Small intestine (tissue), 16 donors: ENCODE measurements at places on chromosomes 11 and 22. TPM values are rescaled to one million over a fixed set of nuclear protein-coding genes. Genes with fewer than 3 reads are reported as not detected.

DNA sequence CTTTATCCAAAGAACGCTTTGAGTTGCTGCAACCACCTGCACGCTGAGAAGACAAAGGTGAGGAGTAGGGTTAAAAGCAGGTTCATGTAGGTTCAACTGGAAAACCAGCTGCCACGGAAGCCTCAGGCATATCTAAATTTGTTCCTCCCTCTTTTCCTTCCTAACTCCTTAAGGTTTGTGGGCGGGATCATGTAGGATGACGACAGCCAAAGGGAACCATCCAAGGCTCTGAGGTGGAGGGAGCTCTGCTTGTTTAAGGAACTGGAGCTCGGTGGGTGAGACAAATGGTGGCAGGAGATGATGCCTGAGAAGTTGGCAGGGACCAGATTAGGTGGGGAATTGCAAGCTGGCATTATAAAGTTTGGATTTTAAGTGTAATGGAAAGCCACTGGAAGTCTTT is 60.3 kb downstream of the SPON1 start:
- H3K36me3 ChIP-seq, result peaks cover 2% of the 10 kb centered on the region
- peaks cover 4% of the 10 kb centered on the region for H3K4me1 ChIP-seq
- H3K27me3 ChIP-seq, result no peaks in the 10 kb centered on the region
- DNase-seq, result no peak
- no peak overlapping the region for H3K27ac ChIP-seq
- no peak overlapping the region for H3K4me3 ChIP-seq

- no peak overlapping the region for H3K27ac ChIP-seq
- DNase-seq, result no peak
- no peak overlapping the region for H3K4me3 ChIP-seq
- no peaks in the 10 kb centered on the region for H3K4me1 ChIP-seq
Observed at GRCh38 chr11:69434471-69434931, 47.0 kb upstream of the LINC01488 start.

Gene OR5AR1
- polyA plus RNA-seq, result not detected

DNA sequence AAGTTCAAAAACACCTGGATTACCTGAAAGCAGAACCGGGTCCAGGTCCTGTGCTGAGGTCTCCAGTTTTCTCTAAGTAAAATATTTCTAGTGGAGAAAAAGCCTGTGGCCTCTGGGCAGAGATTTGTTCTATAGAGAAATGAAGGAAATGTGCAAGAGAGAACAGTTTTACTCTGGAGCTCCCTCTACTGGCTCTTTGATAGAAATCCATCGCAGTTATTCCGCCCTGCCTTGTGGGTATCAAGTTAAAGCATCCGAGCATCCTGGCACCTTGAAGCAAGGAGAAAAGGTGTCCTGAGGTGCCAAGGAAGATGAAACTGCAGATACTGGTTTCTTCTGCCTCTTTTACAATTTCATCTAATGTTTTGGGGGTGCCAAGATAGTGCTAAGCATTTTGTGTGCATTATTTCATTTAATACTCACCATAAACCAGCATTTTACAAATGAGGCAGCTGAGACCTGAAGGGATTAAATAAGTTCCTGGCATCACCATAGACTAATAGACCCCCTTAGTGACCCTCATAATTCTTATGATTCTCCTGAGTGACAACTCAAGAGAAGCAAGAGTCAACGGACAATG is 113.1 kb upstream of the HSD17B12 start:
- H3K27ac ChIP-seq, result no peak overlapping the region
- no peaks in the 10 kb centered on the region for H3K36me3 ChIP-seq
- no peak overlapping the region for H3K4me3 ChIP-seq
- H3K27me3 ChIP-seq, result peaks cover 18% of the 10 kb centered on the region

GRCh38 chr11:45094958-45095690 is 51.3 kb upstream of the PRDM11 start:
- H3K27ac ChIP-seq, result no peak overlapping the region
- H3K27me3 ChIP-seq, result no peaks in the 10 kb centered on the region
- H3K4me3 ChIP-seq, result no peak overlapping the region
- no peaks in the 10 kb centered on the region for H3K36me3 ChIP-seq
- no peak for DNase-seq

- H3K4me1 ChIP-seq, result no peaks in the 10 kb centered on the region
- DNase-seq, result peak; percentile 49
- no peaks in the 10 kb centered on the region for H3K36me3 ChIP-seq
Observed at GRCh38 chr11:37946155-37946766, 1348.2 kb upstream of the RAG2 start.

Gene SHANK3
- polyA plus RNA-seq, result 10.0 TPM

- no peak overlapping the region for H3K4me3 ChIP-seq
- H3K27me3 ChIP-seq, result no peaks in the 10 kb centered on the region
- DNase-seq, result no peak
Observed at GRCh38 chr11:113334183-113334582, 19.8 kb downstream of the TTC12 start.

DNA sequence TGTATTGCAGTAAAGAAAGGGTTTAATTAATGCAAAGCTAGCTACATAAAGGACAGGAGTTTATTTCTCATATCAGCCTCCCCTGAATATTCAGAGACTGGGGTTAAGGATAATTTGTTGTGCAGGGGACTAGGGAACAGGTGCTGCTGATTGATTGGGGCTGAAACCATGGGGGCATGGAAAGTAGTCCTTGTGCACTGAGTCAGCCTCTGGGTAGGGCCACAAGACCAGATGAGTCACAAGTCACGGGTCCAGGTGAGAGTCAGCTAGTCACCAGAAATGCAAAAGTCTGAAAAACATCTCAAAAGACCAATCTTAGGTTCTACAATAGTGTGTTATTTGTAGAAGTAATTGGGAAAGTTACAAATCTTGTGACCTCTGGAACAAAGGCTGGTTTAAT is 32.9 kb upstream of the SYT13 start:
- DNase-seq, result no peak
- no peak overlapping the region for H3K27ac ChIP-seq
- no peaks in the 10 kb centered on the region for H3K4me1 ChIP-seq
- no peaks in the 10 kb centered on the region for H3K36me3 ChIP-seq

Gene SDHAF2
- polyA plus RNA-seq, result 44.8 TPM

Gene POLR3H
- 2.7 TPM for polyA plus RNA-seq

Gene C11orf86
- polyA plus RNA-seq, result 29.8 TPM

- peak overlapping the region; percentile 78 for H3K4me3 ChIP-seq
- H3K27me3 ChIP-seq, result no peaks in the 10 kb centered on the region
- no peaks in the 10 kb centered on the region for H3K36me3 ChIP-seq
- peak; percentile 95 for DNase-seq
- peak overlapping the region; percentile 88 for H3K27ac ChIP-seq
Observed at GRCh38 chr11:124746621-124747243, 5.3 kb downstream of the VSIG2 start.

DNA sequence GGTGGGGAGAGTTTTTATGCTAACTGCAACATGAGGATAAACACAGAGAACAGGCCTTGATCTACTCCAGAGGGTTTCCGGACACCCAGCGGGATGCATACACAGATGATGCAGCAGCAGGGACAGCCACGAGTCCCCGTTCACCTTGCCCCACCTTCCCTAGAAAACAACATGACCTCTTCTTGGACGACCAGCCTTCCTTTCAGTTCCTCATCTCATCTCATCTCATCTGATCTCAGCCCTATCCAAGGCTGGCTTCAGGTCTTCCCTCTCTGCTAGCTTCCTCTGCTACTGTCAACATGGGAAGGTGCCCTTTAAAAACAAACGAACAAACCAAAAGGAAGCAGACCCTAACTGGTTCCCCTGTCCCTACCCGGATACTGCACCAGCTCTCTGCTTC is 1356.2 kb downstream of the TBC1D22A start:
- DNase-seq, result no peak
- H3K27me3 ChIP-seq, result no peaks in the 10 kb centered on the region
- no peak overlapping the region for H3K27ac ChIP-seq

Gene ZNRF3
- 0.22 TPM for polyA plus RNA-seq

DNA sequence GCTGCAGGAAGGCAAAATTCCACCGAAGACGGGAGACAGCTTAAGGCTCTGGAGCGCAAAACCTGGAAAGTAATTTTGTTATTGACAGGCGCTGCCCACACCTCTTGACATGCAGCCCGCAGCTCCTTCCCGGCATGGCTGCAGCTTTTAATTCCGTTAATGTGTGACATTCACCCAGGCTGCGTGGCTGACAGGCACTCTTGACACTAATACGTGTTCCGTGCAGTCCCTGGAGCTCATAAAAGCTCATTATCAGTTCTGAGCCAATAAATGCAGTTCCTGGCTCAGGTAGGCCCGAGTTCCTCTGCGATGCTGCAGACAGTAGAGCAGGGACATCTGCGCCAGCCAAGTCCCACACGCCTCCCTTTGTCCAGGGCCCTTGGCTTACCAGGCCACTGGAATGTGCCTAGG is 34.8 kb downstream of the TSPAN18 start:
- no peak overlapping the region for H3K4me3 ChIP-seq
- H3K27me3 ChIP-seq, result no peaks in the 10 kb centered on the region
- no peaks in the 10 kb centered on the region for H3K36me3 ChIP-seq
- no peak overlapping the region for H3K27ac ChIP-seq

DNA sequence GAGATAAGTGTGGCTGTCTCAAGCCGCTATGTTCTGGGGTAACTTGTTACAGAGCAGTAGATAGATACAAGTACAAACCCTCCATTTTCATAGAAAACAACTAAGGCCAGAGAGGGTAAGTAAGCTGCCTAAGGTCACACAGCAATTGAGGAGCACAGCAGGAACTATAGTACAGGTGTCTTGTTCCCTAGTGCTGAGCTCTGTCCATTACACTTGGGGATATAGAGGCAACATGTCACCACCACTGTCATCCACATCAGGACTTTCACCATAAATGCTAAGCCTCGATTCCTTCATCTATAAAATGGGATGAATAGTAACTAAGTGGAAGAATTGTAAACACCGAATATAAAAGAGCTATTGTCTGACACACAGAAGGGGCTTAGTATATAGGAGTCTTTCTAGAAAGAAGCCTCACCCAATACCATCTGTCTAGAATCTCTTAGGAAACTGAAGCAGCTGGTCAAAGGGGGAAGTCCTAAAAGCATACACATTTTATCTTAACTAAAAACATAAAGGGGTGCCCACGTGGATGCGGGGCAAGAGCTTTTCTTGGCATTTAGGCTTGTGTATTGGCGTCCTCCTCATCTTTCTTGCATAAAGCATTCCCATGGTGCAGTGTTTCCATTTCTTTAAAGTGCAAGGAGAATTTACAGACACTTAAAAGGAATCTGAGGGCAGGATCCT is 93.8 kb upstream of the ALX4 start:
- H3K36me3 ChIP-seq, result no peaks in the 10 kb centered on the region
- no peak overlapping the region for H3K27ac ChIP-seq
- peaks cover 1% of the 10 kb centered on the region for H3K27me3 ChIP-seq
- no peak overlapping the region for H3K4me3 ChIP-seq
- H3K4me1 ChIP-seq, result no peaks in the 10 kb centered on the region

Gene CTSW
- polyA plus RNA-seq, result 0.43 TPM

Gene GGTLC2
- polyA plus RNA-seq, result 0.04 TPM

- H3K36me3 ChIP-seq, result no peaks in the 10 kb centered on the region
- H3K27ac ChIP-seq, result no peak overlapping the region
Observed at GRCh38 chr11:28228196-28228895, 120.2 kb downstream of the METTL15 start.

Gene KRTAP5-8
- 0.13 TPM for polyA plus RNA-seq

Gene SEZ6L
- polyA plus RNA-seq, result 0.91 TPM

DNA sequence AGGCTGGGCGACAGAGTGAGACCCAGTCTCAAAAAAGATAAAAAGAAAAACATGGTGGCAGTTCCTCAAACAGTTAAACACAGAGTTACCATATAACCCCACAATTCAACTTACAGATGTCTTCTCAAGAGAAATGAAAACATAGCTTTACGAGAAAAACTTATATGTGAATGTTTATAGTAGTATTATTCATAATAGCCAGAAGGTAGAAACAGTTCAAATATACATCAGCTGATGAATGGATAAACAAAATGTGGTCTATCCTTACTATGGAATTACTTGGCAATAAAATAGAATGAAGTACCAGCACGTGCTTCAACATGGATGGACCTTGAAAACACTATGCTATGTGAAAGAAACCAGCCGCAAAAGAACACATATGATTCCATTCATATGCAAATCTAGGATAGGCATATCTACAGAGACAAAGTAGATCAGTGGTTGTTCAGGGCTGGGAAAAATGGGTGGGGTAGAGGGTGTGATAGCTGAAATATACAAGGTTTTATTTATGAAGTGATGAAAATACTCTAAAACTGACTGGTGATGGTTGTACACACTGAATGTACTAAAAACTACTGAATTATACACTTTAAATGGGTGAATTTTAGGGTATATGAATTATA is 12.4 kb downstream of the NF2 start:
- H3K4me3 ChIP-seq, result no peak overlapping the region
- H3K36me3 ChIP-seq, result no peaks in the 10 kb centered on the region

Gene CSNK2A3
- polyA plus RNA-seq, result 1.4 TPM

DNA sequence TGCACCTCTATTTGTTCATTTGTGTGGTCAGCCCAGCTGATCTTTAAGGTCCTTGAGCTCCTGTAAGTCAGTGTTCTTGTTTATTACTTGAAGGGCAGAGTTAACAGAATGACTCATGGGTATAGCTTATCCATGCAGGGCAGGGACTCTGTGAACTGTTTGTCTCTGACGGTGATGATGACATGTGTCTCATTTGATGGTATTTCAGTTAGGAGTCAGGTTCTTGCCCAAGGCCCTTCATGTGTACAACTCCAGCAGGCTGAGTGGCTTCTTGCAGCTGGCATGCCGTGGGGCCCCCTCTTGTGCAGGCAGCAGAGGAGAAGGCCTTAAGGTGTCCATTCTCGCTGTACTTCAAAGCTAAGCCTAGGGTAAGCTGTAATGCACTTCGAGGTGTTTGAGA is 165.1 kb downstream of the DBX1 start:
- DNase-seq, result peak; percentile 69
- peaks cover 19% of the 10 kb centered on the region for H3K4me1 ChIP-seq
- no peaks in the 10 kb centered on the region for H3K27me3 ChIP-seq
- H3K4me3 ChIP-seq, result no peak overlapping the region
